ENCODE measurements at places on chromosomes 6 and 20. TPM values are rescaled to one million over a fixed set of nuclear protein-coding genes. Genes with fewer than 3 reads are reported as not detected.

The MDFI gene
- total RNA-seq: 6.2 TPM

The BACH2 gene
- total RNA-seq: 12.3 TPM

The ENPP5 gene
- total RNA-seq: 4.9 TPM

The HLA-DQB2 gene
- 17.5 TPM for total RNA-seq

The ID4 gene
- 1.5 TPM for total RNA-seq

The TINAG gene
- not detected for total RNA-seq

The OR2H2 gene
- not detected for total RNA-seq

The THBD gene
- total RNA-seq: 1.6 TPM

The RHAG gene
- 2.8 TPM for total RNA-seq

The DYNLT2 gene
- total RNA-seq: 6.6 TPM
